Memory B cell (primary cell): ENCODE measurements at places on chromosomes 5 and 9.

DNA sequence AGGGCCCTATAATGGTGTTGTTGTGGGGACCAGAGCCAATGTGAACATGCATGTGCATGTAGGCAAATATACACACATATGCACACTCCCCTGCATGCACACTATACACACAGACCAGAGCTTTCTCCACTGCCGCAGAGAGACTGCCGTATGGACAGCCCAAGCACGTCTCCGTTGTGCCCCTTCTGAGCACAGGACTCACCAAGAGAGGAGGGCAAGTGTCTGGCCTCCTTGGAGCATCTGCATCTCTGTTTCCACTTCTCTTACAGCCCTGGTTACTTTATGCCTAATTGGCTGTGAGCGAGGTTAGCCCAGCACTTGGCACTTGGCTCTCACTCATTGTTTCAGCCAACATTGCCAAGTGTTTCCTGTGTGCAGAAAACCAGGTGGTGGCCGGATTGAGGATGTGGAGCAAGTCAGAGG is 30.4 kb downstream of the CSF2 start:
- no peak for DNase-seq

DNA sequence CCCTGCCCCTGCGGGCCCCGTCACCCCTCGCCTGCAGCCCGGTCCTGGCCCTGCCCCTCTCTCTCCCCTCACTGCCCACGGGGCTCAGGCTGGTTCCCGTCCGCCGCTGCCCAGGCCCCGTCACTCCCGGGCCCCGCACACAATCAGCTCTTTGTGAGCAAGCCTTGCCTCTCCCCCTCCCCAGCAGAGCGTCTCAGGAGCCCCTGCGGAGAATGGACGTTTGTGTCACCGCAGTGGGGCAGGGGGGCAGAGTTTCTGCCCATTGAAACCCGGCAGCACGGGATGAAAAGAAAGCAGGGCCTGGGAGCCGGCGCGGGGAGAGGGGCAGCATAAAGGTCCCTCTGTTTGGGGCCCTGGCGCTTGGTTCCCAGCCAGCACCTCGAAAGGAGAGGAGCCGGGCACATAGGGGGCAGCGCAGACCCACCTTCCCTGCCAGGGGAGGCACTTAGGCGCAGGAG is 13.5 kb upstream of the NUP214 start:
- DNase-seq: no peak

GRCh38 chr5:93930098-93930497 is 188.7 kb upstream of the POU5F2 start:
- DNase-seq: no peak

GRCh38 chr5:148343046-148343407 is 7.7 kb downstream of the SPINK9 start:
- no peak for DNase-seq

GRCh38 chr5:171157775-171158174 is 151.3 kb upstream of the TLX3 start:
- DNase-seq: no peak
